ENCODE measurements at places on chromosomes 13 and 19. TPM values are rescaled to one million over a fixed set of nuclear protein-coding genes. Genes with fewer than 3 reads are reported as not detected.

GRCh38 chr19:45323671-45324081 lies 1.0 kb upstream of the CKM start:
- DNase-seq = peak; percentile 79

NTN5 gene
- 0.18 TPM for total RNA-seq

DNAAF3 gene
- total RNA-seq = 0.13 TPM

GRCh38 chr13:112210371-112210770 lies 143.4 kb downstream of the SOX1 start:
- DNase-seq = no peak

- DNase-seq = no peak
These were observed 29.3 kb upstream of the PSG8 start for GRCh38 chr19:42794765-42795164.

- DNase-seq = no peak
These were observed 1072.8 kb downstream of the UQCRFS1 start for GRCh38 chr19:28140201-28140600.

GRCh38 chr19:31252441-31252840 lies 96.8 kb downstream of the TSHZ3 start:
- no peak for DNase-seq

PCP2 gene
- not detected for total RNA-seq

DNA sequence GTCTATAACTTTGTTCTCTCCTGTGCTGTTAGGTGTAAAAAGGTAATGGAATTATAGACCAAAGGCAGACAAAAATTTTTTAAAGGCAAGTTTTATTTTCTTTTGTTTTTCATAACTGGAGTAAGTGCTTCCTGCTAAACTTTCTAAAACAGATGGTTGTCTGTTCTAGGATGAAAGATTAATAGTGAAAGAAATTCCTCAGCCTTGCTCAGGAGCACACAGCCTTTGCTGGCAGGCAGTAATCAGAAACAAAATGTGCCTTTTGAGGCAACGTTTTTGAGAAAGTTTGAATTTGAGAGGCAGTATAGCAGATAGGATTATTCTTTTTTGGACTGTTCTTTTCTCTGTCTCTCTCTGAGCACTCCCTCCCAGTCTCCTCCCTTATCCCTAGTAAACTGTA lies 2749.5 kb downstream of the PCDH9 start:
- DNase-seq = peak; percentile 37

ZNF793 gene
- total RNA-seq = 7.0 TPM

DNA sequence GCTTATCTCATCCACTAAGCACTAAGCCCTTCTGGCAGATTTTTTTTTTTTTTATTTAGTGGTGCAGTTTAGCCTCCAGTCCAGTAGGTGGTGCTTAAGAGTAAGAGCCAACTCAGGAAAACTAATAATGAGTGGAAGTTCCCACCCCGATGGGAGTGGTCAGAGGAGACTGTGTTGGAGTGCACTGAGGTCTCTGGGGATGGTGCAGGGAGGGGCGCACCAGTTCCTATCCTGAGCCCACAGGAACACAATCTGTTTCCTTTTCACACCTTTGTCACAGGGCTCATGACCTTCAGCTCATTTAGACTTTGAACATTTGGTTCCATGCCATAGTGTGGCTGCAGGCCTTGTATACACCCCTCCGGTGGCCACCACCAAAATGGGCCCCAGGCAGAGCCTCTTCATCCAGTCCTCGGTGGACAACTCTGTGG lies 367.4 kb downstream of the SPRY2 start:
- peak; percentile 30 for DNase-seq

DNA sequence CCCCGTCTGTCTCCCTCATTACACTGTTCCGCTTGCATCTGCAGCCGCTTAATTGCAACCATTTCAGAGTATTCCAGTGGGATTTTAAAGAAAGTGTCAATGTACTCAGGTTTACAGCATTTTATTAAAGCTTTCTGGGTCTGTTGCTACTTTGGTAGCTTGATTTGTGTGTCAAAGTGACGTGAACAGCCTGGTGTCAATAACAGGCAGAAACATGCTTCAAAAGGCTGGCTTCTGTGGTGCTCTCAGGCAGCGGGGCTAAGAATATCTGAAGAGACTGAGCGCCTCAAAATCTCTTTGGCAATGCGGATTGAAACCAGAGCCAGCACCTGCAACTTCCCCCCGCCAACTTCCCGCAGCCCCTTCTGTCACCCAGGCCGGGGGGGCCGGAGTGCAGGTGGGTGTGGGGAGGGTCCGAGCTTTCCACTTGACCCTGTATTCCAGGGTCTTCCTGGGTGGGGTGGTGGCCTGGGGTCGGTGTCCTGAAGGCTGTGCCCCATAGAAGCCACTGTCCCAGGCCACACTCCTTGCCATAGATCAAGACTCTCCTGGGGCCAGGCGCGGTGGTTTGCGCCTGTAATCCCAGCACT lies 81.2 kb downstream of the KDM4B start:
- DNase-seq = no peak

NCAN gene
- total RNA-seq = 0.22 TPM

All from muscle of leg (tissue), 16 donors.